Right renal cortex interstitium (tissue), 3 donors: ENCODE measurements at places on chromosomes 12 and 14.

DNA sequence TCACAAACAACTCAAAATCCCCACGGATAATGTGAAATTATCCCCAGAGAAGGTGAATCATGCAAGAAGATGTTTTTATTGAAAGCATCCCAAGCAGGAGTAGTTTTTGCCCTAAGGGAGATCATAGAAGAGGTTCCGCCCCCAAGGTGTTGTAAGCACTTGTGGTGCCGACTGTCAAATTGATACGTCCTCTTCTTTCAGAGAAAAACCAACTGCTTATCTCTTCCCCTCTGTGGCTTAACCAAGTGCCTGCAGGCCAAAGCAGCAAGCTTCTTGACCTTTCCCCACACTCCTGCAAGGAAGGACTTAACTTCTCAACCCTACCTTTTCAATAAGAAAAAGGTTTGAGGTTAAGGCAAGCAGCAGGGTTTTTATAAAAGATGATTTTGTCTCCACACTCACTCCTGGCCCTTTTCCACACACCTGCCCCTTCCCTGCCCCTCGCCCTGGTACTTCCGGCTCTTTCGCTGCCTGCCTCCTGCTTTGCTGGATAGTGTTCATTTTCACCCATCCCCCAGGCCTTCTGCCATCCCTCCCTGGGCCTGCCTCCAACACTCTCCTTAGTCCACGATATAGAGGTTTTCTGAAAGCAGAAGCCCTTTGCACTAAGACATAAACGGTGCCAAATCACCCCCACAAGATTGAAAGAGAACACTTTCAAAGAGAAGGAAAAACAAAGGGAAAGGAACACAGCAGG is 114.5 kb downstream of the EGLN3 start:
- no peak for DNase-seq

- no peak for DNase-seq
These were observed 33.1 kb downstream of the KCNA5 start for GRCh38 chr12:5076761-5077160.

GRCh38 chr12:109377139-109377685 is 29.5 kb downstream of the MYO1H start:
- no peak for DNase-seq

GRCh38 chr14:34014936-34015335 is 64.1 kb upstream of the EGLN3 start:
- no peak for DNase-seq

DNA sequence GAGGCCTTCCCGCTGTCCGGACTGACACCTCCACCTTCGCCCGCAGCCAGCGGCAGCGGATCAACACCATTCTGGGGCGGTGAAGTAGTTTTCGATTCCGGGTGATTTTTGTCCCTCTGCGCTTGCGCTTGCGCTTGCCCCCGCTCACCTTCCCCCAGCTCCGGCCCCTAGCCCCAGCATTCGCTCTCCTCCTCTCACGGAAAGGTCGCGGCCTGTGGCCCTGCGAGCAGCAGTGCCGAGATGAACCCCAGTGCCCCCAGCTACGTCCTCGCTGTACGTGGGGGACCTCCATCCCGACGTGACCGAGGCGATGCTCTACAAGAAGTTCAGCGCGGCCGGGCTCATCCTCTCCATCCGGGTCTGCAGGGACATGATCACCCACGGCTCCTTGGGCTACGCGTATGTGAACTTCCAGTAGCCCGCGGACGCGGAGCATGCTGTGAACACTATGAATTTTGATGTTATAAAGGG is 22.7 kb upstream of the SRGAP1 start:
- DNase-seq = no peak
